ENCODE measurements at places on chromosomes 5 and 9.

GRCh38 chr5:50763351-50763750 lies 96.9 kb downstream of the PARP8 start:
- no peak for DNase-seq

- no peak for DNase-seq
These were observed 788.7 kb downstream of the EFNA5 start for GRCh38 chr5:106882035-106882434.

GRCh38 chr5:81383867-81384266 lies 10.1 kb downstream of the ACOT12 start:
- no peak for DNase-seq

- no peak for DNase-seq
These were observed 224.6 kb upstream of the ARRDC3 start for GRCh38 chr5:91607675-91608074.

DNA sequence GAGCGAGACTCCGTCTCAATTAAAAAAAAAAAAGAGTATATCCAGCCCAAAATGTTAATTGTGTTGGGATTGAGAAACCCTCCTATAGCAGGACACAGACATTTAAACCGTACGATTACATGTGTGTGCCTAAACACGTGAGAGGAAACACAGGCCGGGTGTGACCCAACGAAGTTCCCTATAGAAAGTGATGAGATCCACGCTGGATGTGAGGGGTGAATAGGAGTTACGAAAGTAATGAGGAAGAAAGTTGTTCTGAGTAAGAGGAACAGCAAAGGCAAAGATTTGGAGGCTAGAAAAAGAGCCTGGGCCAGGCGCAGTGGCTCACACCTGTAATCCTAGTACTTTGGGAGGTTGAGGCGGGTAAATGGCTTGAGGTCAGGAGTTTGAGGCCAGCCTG lies 13.6 kb downstream of the NAIF1 start:
- DNase-seq = no peak

- no peak for DNase-seq
These were observed 334.9 kb downstream of the BNC2 start for GRCh38 chr9:16535555-16535954.

DNA sequence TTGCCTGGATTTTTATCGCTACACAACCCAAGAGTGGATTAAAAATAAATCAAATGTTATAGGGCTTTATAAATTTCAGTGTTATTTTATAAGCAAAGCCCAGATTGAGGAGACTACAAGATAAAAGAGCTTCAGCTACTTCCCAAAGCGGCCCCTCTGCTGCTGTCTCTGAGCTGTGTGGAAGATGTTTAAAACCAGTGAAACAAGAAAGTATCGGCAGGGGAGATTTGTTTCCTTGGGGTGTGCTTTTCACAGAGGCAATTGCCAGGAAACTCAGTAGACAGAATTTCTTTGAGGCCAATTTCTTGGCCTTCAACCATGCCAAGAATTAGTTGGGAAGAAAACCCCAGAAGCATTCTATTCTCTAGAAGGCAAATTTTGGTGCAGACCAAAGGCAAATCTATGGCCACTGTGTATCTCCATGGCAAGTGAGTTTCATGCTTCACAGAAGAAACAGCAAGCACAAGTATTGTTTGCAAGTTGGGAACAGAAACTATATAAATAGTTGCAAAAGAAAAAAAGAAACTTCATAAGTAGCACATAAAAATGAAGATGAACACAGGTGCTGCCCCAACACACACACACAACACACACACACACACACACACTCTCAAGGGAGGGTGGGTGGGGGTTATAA lies 197.2 kb downstream of the PARP8 start:
- no peak for DNase-seq

- DNase-seq = no peak
These were observed 76.4 kb downstream of the KCNT1 start for GRCh38 chr9:135778421-135778820.

DNA sequence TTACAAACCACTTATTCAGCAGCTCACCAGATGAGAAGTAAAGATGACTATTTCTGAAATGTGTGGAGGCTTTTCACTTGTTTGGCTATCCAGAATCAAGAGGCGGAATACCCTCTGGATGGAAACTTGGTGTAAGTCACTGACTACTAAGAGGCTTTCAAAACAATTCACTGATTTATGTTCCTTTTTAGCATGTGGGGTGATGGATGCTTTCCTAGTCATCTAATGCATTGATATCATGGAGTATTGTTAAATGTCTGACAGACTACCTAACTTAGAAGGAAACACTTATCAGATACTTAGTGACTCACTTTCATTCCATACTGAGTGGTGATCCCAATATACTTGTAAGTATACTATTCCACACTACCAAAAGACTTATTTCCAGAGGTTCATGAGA lies 141.4 kb downstream of the PLK2 start:
- DNase-seq = no peak

- DNase-seq = no peak
These were observed 45.6 kb upstream of the RUFY1 start for GRCh38 chr5:179504600-179505396.

- no peak for DNase-seq
These were observed 20.1 kb upstream of the ERMP1 start for GRCh38 chr9:5852987-5853386.

DNA sequence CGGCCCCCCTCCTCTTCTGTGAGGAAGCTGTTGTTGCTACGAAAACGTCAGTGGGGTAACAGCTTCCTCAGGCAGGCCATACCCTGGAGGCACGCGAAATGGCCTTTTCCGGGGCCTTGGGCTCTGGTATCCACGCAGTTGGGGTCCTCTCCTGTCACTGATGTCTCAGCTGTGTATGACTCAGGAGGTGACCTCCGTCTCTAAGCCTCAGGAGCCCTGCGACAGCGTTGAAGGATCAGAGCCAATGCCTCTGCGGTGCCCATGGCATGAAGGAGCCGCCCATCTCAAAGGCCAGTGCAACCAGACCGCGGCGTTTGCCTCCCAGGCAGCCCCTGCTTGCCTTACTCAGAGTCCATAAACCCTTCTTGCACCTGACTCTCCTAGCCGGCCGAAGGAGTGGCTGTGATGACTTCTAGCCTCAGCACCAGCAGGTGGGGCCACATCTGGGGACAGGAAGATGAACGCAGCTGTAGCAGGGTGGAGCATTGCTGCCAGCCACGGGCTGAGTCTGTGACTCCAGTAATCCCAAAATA lies 1.0 kb upstream of the MXD3 start:
- peak; percentile 71 for DNase-seq

- DNase-seq = no peak
These were observed 126.0 kb upstream of the BOD1 start for GRCh38 chr5:173742432-173742816.

DNA sequence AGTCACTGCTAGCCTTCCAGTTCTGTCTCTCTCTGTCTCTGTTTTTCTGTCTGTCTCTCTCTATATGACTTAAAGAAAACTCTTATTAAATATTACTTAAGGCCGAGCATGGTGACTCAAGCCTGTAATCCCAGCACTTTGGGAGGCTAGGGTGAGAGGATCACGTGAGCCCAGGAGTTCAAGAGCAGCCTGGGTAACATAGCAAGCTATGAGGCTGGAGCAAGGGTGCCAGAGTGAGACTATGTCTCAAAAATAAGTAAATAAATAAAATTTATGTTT lies 1.7 kb upstream of the GBGT1 start:
- DNase-seq = no peak

GRCh38 chr5:124841829-124842712 lies 95.6 kb upstream of the ZNF608 start:
- DNase-seq = peak; percentile 82

- DNase-seq = no peak
These were observed 351.5 kb upstream of the KLF4 start for GRCh38 chr9:107841076-107841475.

- no peak for DNase-seq
These were observed 20.2 kb downstream of the TLE1 start for GRCh38 chr9:81669041-81669651.

GRCh38 chr5:35963381-35963843 lies 25.0 kb upstream of the CAPSL start:
- no peak for DNase-seq

GRCh38 chr5:60540856-60541805 lies 158.8 kb downstream of the DEPDC1B start:
- no peak for DNase-seq

- no peak for DNase-seq
These were observed 244.8 kb upstream of the MPDZ start for GRCh38 chr9:13524245-13524644.

- peak; percentile 41 for DNase-seq
These were observed 27.9 kb downstream of the C1QTNF2 start for GRCh38 chr5:160342413-160342941.

- no peak for DNase-seq
These were observed 97.9 kb downstream of the WDR41 start for GRCh38 chr5:77394064-77394715.

- no peak for DNase-seq
These were observed 60.8 kb downstream of the ARHGAP26 start for GRCh38 chr5:142831009-142831383.

DNA sequence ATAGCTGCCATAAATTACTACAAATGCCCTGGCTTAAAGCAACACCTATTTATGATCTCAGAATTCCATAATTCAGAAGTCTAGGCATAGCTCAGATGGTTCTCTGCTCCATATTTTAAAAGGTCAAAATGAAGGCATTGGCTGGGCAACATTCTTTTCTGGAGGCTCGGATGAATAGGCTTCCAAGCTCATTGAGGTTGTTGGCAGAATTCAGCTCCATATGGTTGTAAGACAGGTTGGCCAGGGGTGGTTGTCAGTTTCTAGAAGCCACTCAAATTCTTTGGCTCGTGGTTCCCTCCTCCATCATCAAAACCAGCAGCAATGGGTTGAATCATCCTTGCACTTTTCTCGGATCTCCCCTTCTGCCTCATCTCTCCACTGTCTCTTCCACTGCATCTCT lies 49.4 kb downstream of the TGFBR1 start:
- DNase-seq = no peak

DNA sequence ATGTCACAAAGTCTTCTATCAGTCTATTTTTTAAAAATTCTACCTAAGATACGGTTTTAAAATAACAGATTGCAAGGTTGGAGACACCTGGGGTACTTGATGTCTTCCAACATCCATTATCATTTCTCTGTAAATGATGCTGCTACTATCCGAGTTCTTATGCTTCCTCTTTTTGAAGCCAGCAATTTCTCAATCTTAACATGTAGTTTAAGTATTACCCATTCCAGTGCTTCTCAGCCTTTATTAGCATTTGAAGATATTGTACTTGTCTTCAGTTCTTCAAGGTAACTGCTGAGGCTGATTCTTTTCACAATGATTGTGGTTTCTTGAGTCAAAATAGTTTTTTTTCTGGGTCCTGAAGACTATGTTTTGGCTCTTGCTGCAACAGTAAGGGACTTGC lies 96.4 kb upstream of the SELENOP start:
- no peak for DNase-seq

DNA sequence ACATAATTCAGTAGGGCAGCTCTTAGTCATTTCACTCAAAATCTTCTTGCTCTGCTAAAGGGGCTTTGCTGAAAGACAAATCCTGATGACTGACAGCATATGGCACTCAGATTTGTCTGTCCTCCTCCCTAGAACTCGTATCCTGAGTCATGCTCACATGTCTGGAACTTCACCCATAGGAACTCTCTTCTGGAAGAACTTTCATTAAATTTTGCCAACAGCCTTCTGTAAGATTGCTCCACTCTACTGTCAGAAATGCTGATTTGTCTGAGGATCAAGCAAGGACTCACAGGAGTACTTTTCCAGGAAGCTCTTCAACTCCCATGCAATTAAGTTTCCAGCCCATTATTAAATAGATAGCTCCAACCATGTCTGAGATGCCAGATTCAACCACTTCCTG lies 59.8 kb upstream of the SNX2 start:
- no peak for DNase-seq

- peak; percentile 9 for DNase-seq
These were observed at the start of gene EDIL3 for GRCh38 chr5:84384604-84385575. Gene EDIL3 (minus strand): TSS chr5:84384880. CDS start chr5:84384374, 506 bp downstream.

DNA sequence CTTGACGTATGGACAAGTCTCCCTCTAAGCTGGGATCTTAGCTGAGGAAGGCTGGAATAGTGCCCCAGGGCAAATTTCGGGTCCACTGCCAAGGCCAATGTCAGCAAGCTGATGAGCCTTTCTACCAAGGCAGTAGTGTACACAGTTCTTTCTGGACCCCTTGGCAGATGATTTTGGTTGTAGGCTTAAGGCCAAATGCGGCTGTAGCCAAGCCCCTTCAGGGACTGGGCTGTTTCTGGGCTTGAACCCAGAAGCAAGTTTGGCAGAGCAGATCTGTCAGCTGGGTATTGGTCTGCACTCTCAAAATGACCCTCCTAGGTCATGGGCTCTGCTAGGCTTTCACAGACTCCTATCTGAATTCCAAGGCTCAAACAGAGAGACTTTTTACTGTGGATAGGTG lies 121.6 kb downstream of the ADAMTSL1 start:
- no peak for DNase-seq

GRCh38 chr5:150540615-150541396 lies 32.9 kb downstream of the NDST1 start:
- DNase-seq = peak; percentile 63

DNA sequence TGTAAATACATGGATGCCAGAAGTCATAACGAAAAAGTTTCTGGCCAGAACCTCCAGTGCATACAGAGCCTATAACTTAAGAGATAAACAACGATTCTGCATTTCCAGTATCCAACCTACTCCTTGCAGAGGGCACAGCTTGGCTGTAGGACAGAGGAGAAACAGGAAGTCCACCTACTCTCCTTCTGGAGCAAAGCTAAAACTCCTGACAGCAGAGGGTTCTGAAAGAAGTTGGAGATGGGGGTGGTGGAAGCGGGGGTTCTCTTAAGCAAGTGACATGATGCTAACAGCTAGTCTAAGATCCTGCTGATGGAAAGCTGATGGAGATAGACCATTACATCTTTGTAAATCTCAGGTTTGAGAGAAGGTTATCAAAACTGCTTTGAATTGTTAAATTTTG lies 35.5 kb upstream of the CTNNAL1 start:
- DNase-seq = no peak
